Left renal cortex interstitium (tissue), 4 donors: ENCODE measurements at places on chromosomes 11 and 22.

DNA sequence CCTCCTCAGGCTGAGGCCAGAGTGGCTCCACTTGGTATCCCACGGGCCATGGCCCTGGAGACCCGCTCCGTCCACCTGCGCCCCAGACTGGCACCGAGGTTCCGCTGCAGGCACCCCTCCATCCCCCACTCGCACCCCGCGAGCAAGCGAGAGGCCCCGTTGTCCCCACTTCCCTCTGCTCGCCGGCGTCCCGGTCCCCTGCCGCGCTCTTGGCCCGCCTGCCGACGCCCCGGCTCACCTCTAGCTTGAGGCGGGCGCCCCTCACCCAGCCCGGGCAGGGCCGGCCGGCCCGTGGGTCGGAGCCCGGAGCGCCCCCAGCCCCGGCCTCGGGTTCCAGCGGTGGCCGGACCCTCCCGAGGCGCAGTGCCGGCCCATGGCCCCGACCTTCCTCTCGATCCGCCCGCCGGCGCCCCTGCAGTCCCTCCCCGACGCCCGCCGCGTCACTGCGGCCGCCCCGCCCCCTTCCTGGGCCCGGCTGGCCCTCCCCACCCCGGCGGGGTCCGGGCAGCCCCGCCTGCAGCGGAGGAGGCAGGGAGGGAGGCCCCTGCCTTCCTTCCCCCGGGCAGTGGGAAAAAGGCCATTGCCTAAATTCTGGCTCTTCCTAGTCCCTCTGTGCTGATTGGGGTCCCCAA lies at the start of gene PITPNM1:
Gene PITPNM1, minus strand, starts transcription at position 414 of the 632 bp plus-strand sequence. CDS start 1,183 bp downstream, outside the sequence.
- DNase-seq = no peak

GRCh38 chr11:46918083-46918787 lies at the start of gene LRP4:
Gene LRP4 (minus strand): TSS chr11:46918550. CDS start chr11:46918379, 171 bp downstream.
- DNase-seq = no peak

GRCh38 chr11:71917646-71918140 lies 10.7 kb downstream of the XNDC1N start:
- no peak for DNase-seq

DNA sequence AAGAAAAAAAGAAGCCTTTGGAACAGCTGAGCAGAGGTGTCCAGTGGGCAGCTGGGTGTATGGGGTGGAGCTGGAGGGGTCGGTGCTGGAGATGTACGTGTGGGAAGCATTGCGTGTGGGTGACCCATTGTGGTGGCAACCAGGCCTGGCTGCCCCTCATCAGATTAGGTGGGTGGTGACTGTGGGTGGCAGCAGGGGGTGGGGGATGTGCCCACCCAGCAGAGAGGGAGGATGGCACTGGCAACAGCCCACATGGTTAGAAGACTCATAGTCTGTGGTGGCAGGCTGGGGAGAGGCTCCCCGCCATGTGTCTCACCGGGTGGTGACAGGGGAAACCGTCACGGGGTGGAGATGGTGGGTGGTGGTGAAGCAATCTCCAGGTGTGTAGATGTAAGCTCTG lies 27.6 kb downstream of the TP53I11 start:
- DNase-seq = no peak

DNA sequence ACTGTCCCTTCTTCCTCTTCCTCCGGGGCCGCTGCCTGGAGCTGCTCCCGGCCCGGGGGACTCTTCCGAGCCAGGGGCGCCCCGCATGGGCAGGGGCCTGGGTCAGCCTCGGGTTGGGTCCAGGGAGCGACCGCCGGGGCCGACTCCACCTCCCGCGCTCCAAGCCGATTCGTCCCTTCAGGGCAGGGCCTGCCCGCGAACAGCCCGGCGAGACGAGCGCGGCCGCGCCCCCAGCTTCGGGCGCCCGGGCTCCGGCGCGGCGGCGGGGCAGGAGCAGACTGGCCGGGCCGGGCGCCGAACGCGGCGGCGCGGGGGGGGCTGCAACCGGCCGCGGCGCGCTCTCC lies at the start of gene LARGE1:
Gene LARGE1, minus strand, starts transcription at position 280 of the 344 bp plus-strand sequence.
- DNase-seq = no peak

DNA sequence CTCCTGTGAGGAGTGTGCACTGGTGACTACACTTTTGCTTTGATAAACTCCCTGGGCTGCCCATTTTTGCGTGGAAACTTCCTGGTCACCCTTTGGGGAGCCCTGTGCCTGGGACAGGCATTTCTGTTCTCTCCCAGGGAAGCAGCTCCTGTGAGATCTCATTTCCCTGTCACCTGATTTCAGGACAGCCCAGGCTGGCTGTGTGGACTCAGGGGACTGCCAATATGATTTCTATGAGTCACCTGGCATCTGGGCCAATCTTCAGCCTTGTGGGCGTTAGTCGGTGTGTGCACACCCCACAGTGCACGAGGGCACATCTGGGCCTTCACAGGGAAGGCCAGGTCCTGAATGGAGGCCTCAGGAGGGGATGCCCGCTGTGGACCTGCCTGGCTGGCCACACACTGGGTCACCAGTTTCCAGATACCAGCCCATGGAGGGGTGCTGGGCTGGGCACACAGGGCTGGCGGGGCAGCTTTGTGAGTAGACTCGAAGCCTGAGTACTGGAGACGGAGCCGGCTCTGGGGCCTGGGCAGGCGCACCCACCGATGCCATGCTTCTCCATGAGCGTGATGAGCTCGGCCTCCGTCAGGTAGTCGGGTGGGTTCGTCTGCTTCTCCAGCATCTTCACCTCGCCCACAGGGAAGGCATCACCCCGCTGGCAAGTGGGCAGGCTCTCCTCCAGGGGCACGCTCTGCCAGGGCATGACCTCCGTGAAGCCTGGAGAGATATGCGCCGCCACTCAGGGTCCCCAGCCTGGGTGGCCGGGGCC lies 9.4 kb upstream of the PPM1F start:
- DNase-seq = no peak

- no peak for DNase-seq
Measured at GRCh38 chr11:12414611-12415010, 37.2 kb downstream of the PARVA start.

- DNase-seq = peak; percentile 53
Measured at GRCh38 chr22:22156716-22157347, 87.8 kb upstream of the VPREB1 start.

GRCh38 chr11:111177037-111177871 lies 68.3 kb upstream of the POU2AF2 start:
- DNase-seq = no peak

DNA sequence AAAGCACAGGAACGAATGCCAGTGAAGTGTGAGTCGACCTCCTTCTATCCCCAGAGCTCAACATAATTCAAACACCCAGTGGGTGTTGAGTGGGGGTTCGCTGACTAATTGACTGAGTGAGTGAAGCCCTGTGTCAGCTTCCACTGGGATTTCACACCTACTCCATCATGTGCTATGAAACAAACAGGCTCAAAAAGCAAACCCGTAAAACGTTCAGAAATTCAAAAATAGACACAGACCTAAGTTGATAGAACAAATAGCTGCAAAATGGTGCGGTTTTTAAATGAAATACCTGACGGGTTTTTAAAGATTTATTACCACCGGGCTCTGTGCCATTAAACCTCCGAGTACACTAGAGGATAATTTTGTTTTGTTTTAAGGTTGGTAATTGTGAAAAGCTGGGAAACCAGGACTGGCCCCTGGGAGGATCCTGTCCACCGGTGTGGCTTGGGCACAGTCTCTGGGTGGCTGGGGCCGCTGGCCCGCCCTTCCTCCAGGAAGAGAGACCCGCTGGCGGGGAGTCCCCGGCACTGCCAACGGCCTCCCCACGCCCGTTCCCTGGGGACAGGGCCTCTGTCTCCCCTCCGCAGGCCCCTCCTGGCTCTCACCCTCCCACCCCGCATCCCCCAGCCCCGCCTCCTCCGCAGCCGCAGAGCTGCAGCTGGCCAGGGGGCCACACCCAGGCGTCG lies 13.6 kb downstream of the KCNJ5 start:
- DNase-seq = no peak

- no peak for DNase-seq
Measured at GRCh38 chr22:40705918-40706682, 26.8 kb downstream of the MCHR1 start.

DNA sequence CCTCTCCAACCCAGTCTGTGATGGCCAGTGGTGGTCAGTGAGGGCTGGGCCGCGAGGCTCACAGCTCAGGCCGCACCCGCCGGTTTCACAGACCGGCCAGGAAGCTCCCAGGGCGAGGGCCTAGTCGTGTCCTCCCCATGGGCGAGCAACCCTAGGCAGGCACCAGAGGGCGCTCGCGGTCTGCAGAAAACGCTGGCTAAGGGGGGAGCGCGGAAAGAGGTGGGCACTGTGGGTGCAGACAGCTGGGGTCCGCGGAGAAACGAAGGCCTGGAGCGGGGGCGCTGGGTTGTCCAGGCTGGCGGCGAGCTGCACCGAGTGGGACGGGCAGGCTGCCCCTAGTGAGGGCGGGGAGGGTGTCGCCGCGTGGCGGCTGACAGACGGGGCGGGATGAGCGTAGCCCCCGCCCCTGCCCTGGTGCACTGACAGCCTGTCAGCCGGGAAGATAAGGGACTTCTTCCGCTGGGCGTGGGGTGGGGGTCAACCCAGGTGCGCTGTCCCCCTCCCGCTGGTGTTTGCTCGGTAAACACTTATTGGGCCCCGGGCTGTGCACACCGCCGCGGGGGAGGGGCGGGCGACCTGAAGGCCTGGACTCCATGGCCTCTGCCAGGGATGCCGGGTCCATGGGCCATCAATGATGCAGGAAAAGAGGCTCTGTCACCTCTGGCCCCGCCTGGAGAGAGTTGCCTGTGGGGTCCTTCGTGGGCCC lies 7.5 kb downstream of the GP1BB start:
- peak; percentile 62 for DNase-seq

GRCh38 chr11:118859973-118860372 lies 23.7 kb upstream of the CXCR5 start:
- DNase-seq = no peak

DNA sequence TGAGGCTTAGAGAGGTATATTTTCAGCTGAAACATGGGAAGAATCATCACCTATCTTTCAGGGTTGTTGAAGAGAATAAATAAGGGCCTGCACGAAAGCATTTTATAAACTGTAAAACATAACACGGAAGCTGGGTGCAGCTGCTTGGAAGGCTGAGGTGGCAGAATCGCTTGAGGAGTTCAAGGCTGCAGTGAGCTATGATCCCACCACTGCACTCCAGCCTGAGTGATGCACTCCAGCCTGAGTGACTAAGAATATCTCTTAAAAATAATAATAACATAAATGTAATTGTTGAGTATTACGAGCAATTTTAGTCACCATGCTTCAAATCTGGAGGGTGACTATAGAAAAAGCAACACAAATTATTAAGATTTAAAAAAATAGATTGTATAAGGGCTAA lies 16.3 kb downstream of the RBFOX2 start:
- DNase-seq = no peak

- no peak for DNase-seq
Measured at GRCh38 chr22:34951212-34951611, 114.7 kb upstream of the ISX start.

DNA sequence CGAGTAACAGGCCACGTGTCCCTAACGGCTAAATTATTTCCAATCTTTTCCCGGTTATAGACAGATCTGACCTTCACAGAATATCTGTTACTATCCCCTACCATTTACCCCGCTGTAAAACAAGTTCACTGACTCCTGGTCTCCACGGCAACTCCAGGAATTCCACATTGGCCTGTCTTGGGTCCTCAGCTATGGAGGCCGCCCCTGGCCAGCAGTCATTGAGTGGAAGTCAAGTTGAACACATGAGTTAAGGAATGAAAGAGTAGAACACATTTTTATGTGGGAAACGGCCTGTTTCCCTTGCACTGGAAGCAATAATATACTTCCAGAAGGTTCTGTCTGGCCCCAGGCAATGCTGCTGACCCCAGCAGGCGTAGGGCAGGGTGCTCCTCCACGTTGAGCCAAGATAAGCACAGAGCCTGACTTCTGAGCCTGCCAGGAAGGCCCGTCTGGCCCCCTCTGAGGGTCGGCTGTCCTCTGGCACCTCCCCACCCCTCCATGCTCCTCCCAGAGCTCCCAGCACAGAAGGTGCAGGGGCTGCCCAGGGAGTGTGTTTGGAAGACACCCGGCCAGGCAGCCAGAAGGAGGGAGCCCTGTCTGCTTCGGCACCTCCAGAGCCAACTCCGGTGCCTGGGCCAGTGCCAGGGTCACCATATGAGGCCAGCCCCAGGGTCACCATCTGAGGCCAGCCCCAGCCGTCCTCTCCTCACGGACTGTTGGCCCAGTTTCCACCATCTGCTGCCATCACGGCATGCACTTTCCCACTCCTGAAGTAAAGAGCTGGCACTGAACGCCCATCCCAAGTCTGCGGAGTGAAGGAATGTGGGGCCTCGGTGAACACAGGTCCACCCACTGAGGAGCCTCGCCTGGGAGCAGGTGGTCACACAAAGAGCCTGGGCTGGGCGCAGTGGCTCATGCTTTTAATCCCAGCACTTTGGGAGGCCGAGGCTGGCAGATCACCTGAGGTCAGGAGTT lies 813.2 kb downstream of the BRD1 start:
- no peak for DNase-seq

DNA sequence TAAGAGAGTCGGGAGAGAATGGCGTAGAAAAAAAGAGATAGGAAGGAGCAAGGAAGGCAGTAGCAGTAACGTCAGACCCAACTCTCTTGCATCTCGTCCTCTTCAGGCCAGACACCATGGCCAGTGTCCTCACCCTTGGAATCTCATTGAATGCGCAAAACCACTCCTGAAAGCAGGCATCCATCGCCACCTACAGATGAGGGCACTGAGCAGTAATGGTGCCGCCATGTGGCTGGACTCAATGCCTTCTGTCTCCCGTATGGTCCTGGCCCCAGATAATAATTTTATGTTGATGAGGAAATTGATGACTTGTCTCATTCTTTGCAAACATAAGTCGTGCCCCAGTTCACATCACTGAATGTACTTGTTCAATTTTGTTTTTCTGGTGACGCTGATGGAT lies 17.8 kb upstream of the ALX4 start:
- no peak for DNase-seq

- peak; percentile 69 for DNase-seq
Measured at GRCh38 chr11:100876815-100877520, 189.9 kb downstream of the ARHGAP42 start.

- no peak for DNase-seq
Measured at GRCh38 chr11:82261367-82261766, 472.3 kb downstream of the FAM181B start.

DNA sequence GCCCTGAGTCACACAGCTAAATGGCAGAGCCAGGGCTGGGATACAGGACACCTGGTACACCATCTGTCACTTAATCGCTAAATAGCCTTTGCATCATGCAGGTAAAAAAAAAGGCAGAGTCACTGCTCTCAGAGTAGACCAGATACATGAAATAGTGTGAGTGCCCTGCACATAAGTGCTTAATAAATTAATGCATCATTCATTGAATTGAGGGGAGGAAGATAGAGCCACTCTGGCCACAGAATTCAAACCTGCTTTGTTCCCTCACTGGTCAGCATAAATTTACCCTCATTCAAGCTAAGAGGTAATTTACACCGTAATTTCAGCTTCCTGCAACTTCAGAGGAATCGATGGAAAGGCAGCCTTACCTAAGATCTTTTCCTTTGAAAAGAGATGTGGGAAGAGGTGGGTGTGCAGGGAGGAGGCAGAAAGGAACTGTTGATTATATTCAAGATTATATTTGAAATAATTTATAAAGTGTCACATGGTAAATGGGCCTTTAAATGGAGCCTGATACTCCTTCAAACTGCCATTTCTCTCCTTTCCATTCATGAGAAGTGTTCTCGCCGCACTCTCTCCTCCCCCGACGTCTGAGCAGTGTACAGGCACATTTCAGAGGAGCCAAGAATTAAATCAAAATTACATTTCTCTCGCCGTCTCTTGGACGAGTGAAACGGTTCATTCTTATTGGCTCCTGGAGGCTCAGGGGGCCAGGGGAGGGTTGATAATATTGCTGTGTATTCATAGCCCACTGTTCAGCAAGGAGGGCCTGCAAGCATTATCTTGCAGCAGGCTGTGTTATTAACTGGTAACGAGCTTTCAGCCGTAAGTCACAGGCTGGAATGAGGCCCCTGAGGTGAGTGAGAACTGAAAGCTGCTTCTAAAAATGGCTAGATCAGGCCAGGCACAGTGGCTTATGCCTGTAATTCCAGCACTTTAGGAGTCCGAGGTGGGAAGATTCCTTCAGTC lies 52.2 kb upstream of the HMGXB4 start:
- DNase-seq = peak; percentile 37
